ENCODE measurements at places on chromosomes 5 and 9.

DNA sequence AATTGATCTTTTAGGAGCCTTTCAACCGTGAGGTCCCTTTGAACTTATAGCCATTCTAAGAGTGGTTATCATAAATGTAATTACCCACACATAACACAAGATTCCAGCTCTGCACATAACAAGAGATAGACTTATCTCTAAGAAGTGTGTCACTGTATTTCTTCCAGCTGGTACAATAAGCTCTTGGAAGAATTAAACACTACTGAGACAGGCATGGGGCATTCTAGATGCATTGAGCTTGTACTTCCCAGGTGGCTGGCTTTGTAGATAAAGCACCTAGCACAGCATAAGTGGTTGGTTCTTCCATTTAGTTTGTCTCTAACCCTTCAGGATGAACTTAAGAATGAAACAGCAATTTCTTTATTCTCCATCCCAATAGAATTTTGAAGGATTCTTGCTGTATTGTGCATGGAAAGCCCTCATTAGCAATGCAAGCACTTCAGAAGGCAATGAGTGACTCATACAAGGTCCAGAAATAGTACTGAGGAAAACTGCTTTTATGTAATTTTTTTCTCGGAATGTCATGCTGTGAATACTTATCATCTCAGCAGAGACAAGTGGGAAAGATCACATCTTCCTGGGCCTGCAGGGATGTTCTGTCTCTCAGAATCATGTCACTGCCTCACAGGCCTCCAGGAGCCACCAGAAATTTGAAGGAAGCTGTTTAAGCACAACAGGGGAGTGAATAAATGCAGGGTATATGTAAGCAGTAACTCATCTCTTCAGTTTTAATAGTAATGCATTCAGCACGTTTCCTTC, 91.1 kb upstream of the CD180 start:
- no peak for DNase-seq

DNA sequence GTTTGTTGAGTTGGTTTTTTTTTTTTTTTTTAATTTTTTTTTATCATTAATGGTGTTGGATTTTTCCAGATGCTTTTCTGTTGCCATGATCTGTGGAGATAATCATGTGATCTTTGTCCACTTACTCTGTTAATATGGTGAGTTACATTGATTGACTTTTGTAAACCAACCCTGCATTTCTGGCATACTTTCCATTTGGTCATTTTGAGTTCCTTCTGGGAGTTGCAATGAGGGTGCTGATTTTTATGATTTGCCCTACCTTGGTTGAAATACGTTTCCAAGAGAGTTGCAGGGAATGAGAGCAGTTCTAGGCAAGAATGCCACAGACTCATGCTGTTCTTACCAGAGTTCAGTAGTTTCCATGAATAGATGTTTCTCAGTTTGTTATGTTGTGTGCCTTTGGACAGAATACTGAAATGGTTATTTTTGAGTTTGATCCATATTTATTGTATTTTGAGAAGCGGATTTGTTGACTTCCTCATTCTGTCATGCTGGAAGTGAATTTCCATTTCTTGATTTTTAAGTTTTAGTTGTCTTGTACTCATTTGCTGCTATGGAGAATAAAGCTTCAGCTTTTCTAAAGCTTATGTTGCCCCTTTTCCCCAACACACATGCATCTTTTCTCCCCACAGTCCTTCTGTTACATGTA, 69.0 kb downstream of the SCAMP1 start:
- no peak for DNase-seq

GRCh38 chr9:121638399-121638798, 13.0 kb upstream of the DAB2IP start:
- no peak for DNase-seq

DNA sequence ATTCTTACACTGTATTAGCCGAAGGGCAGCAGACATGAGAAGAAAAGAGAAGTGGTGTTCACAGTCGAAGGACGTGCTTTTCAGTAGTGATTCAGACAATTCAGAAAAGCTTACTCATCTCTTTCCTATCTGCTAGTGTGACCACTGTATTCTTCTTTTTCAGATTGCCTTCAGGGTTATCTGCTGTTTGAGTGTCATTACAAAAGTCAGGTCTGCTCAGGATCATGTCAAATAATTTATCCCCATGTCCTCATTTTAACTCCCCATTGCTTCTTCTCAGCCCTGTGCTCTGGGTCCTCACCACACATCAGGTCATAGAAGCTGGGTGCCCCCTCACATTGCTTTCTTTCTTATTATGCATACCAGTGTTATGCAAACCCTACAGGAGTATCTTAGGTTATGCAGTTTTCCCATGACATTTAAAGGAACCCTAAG, 394.0 kb downstream of the CETN3 start:
- no peak for DNase-seq

GRCh38 chr9:4700091-4700490, 20.7 kb downstream of the CDC37L1 start:
- DNase-seq, result no peak

GRCh38 chr5:134592141-134592746, 40.4 kb downstream of the SAR1B start:
- DNase-seq, result no peak

- DNase-seq, result no peak
Observed at GRCh38 chr9:128819716-128820664, 1.7 kb downstream of the ENDOG start.

DNA sequence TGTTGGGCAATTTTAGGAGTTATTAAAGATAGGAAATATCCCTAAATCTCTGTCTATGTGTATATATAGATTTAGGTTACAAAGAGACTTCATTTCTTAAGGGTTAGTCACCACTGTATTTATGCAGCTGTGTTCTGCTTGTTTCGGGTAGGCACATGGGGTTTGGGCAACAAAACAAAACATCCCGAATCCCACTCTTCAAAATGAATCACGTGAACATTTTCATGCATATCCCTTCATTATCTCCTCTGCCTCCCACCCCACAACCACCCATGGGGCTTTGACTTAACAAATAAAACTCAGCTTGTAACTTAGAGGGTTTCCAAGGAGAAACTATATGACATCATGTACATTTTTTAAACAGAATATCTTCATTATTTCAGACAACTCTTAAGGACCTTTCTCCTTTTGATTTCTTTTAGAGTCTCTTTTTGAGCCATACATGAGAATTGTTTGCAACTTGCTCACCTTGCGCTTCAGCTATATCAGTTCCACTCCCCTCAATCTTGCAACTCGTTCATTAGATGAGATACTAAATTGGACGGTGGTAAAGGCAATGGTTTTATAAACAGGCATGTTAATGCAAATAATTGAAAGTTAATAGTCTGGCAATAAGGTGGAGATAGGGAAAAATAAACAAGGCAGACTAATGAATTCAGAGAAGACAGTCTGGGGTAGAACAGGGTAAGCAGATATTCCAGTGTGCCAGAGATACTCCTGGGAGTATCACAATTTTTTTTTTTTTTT, 136.7 kb downstream of the CD180 start:
- DNase-seq, result no peak

GRCh38 chr9:131098391-131099101, 2.2 kb downstream of the AIF1L start:
- DNase-seq, result no peak

DNA sequence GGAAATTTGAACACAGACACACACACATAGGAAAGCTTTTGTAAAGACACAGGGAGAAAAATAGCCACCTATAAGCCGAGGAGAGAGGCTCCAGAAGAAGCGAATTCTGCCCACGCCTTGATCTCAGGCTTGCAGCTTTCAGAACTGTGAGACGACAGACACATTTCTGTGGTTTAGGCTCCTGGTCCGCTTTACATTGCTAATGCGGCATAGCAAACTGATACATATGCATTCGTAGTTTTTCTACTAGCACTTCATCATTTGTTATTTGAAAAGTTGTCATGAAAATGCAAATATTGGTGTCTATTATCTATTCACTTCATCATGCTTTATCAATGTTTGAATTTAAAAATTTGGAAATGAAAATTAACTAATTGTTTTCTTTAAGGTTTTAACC, 674.9 kb downstream of the SEMA5A start:
- no peak for DNase-seq

- DNase-seq, result peak; percentile 33
Observed at GRCh38 chr5:160467555-160468362, 46.1 kb downstream of the PTTG1 start.

- DNase-seq, result no peak
Observed at GRCh38 chr5:2742921-2743679, 8.4 kb downstream of the IRX2 start.

GRCh38 chr5:1510151-1510561, 13.6 kb downstream of the LPCAT1 start:
- no peak for DNase-seq

DNA sequence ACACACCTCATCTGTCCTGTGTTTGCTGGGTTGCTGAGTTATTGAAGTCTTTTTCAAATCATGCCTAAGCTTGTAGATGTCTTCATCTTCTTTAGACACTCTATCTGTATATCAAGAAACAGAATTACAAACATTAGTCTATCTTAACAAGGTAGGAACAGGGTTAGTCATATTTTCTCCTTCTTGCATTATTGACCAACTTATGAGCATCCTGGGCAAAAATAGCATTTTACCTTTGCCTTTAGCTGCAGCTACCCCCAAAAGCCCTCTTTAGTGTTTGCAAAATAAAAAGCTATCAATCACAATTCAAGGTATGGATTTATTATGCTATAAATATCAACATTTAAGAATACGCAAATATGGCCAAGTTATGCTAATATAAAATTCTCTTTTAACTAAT, 3.4 kb downstream of the PLK2 start:
- DNase-seq, result no peak

GRCh38 chr5:61327760-61328753, 4.0 kb upstream of the ZSWIM6 start:
- DNase-seq, result no peak

DNA sequence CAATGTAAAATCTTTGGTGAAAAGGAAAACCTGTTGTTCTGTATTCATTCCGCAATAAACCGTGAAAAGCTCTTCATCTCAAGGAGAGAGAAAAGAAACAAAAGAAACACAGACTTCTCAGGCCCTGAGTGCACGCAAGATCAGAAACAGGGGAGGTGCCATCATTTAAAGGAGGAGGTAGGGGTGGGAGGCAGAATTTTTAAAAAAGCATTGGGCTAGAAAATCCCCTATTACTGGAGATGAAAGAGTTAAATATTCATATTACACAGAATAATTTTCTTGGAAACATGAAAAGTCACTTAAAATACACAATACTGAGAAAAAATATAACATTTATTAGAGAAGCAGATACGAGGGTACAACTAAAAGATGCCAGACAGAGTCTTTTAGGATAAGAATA, 56.3 kb downstream of the USP20 start:
- no peak for DNase-seq

- DNase-seq, result no peak
Observed at GRCh38 chr5:169091396-169091980, 209.5 kb downstream of the SLIT3 start.

- peak; percentile 73 for DNase-seq
Observed at GRCh38 chr5:4879693-4880303, 260.3 kb upstream of the ADAMTS16 start.

- no peak for DNase-seq
Observed at GRCh38 chr9:5571629-5572232, 57.2 kb upstream of the RIC1 start.

DNA sequence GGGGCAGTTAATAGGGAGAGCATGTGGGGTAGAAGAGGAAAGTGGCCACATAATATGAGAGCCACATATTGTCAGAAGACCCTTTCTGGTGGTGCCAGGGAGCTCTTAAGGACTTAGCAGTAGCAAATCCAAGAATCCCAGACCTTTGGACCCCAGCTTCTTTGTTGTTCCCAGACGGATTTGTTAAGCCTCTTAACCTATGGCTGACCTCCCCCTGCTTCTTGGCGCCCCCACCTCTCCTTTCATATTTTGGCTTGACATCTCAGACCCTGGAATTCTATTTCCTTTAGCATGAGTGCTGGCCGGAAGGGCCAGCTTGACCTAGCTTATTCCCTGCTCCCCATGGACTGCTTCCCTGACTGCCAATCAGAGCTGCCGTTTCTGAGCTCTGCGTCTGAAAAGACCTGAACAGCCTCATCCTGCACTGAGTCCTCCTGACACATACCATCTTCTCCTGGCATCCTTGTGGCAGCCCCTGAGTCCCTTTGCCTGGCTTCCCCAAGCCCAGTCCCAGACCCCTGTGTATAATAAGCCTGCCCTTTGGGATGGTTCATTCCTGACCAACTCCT, 116.3 kb downstream of the PRKACG start:
- DNase-seq, result no peak

DNA sequence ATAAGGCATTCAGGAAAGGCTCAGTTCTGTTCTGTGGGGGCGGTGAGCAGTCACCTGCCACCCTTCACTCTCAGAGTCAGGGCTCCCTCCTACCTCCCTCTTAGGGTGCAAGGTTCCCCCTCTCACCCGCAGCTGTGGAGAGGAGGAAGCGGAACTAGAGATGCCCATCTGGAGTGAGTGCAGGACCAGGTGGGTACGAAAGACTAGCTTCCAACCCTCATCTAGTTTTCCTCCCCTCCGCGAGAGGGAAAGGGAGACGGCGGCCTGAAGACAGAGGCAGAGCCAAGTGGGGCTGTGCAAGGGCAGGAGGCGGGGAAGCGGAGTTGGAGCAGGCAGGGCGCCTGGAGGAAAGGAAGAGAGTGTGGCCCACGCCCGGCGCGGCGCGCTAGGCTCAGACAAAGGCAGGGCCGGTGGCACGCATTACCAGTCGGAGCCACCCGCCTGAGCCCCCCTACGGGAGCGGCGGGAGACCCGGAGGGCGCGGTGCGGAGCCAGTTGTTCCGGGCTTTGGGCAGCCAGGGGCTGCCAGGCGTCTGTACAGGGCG, 7.3 kb downstream of the PRR7 start:
- no peak for DNase-seq

DNA sequence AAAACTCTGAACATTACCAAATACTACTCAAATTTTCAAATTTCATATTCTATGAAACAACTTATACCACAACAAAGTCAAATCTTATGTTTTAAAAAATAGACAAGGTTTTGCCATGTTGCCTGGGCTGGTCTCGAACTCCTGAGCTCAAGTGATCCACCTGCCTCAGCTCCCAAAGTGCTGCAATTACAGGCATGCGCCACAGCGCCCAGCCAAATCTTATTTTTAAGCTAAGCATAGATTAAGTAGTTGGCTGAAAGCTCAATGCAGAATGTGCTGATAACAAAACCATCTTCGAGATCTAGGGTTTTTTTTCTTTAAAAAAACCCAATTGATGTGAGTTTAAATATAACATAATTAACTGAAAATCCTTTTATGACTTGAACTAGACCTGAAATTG, 6.4 kb downstream of the LMBRD2 start:
- no peak for DNase-seq

Data from renal cortex interstitium (tissue), 15 donors.